HAP-1 (cell line): ENCODE measurements at places on chromosomes 5 and 9.

DNA sequence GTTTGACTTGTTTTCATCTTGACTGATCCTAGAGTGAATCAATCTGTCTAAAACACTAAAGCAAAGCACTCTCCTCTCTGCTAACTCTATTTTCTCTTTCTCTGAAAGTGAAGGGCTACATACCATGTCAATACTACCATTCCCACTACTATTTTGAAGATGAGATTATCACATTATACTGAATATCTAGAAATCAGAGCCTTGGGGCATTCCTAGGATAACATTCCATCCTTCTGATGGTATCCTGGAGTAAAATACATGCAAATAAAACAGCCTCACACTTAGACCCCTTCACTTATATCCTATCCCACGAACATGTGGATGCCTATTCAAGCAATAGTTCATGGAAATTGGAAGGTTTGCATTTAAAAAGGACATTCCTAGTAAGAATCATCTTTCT lies 309.3 kb upstream of the ACTBL2 start:
- DNase-seq = no peak

DNA sequence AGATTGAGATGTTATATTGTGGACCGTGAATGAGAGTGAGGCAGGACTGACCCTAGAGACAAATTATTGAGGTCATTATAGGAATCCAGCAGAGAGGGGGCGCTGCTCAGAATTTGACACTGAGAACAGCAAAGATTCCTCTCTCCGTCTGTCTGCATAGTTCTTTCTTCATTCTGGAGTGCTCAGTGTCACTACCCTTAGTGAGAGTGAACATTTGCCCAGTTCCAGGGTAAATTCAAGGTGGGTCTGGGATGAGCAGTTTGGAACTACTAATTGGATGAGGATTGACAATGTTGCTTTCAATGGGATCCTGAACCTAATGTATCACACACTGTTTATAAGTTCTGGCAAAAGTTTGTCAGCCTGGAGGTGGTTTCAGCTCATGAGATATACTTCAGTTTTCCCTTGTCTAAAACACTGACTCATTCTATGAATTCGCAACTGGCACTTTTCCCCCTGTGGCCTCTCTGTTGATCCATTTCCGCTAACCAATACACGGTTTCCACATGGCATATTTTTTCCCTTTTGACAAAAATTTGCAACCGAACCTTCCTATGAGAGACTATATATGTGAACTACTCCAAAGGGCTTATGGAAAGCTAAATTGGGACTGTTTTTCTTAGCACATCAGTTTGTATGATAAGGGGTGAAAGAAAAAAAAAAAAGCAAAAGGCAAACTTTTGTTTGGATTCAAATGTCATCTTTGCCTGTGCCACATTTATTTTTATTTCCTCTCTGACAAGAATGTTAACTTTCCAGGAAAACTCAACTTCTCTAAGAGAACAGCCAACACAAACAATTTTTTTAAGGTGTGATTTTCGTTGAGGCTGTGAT lies 1240.7 kb upstream of the WWC1 start:
- no peak for DNase-seq

- DNase-seq = no peak
These were observed 28.9 kb downstream of the ZNF366 start for GRCh38 chr5:72478276-72478675.

GRCh38 chr9:131733541-131734061 lies 6.3 kb downstream of the RAPGEF1 start:
- no peak for DNase-seq

GRCh38 chr5:80597500-80597899 lies 27.4 kb upstream of the ANKRD34B start:
- no peak for DNase-seq

DNA sequence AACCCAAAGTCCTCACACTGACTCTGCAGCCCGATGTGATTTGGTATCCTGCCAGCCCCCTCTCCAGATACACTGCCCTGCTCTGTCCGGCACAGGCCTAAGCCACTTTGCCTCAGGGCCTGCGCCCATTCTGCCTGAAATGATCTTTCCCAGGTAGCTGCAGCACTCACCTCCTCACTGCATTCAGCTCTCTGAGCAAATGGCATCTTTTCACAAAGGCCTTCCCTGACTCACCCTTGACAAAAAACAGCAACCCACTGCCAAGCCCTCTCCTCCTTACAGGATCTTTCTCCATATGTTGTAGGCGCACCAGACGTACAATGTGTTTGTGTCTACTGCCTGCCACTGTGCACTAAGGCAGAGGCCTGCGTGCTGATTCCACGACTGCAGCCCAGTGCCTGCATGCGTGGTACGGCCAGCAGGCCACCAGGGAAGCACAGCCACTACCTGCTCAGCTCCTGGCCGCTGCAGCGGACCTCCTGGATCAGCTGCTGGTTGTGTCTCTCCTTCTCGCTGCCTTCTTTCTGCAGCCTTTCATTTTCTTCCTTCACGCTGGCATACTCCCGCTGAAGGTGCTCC lies 171.2 kb downstream of the CDK5RAP2 start:
- DNase-seq = no peak

- no peak for DNase-seq
These were observed 15.1 kb upstream of the PHF19 start for GRCh38 chr9:120891884-120892747.

DNA sequence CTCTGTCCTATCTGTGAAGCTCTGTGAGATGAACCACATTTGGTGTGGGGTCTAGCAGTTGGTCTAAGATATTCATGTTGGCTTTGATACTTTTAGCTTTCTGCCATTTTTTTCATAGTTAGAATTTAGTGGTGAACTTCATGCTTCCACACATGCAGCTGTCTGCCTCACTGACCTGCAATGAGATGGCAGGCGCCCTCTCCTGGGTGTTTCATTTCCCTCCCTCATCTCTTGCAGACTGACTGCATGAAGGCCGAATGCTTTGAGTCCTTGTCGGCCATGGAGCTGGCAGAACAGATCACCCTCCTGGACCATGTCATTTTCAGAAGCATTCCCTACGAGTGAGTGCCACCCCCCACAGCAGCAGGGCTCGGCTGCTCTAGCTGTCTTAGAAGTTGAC lies 26.1 kb upstream of the CKMT2 start:
- peak; percentile 34 for DNase-seq

GRCh38 chr5:86354664-86355063 lies 263.1 kb upstream of the COX7C start:
- DNase-seq = no peak

DNA sequence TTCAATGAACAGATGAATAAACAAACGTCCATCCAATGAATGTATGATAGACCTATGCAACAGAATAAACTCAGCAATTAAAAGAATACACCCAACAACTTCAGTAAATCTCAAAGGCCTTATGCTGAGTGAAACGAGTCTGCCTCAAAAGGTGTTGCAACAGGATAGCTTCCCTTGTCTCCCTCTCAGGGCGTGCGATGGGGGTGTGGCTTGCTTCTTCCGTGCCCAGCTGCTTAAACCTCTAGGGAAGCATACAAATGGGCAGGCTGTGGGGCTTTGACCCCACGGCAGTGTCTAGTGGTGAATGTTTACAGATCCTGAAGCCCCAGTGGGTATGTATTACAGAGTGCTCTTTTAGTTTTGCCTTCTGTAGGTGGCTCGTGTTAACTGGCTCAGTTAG lies 87.0 kb upstream of the CCL21 start:
- no peak for DNase-seq

- no peak for DNase-seq
These were observed 105.7 kb downstream of the INSYN2B start for GRCh38 chr5:169874621-169875020.

GRCh38 chr5:159392871-159393270 lies 62.6 kb upstream of the IL12B start:
- no peak for DNase-seq

GRCh38 chr5:176178789-176179188 lies 59.4 kb upstream of the SIMC1 start:
- no peak for DNase-seq

- DNase-seq = no peak
These were observed 5.9 kb downstream of the ITGA2 start for GRCh38 chr5:52995095-52995494.

GRCh38 chr9:124133727-124134126 lies 122.2 kb downstream of the LHX2 start:
- DNase-seq = no peak
